ENCODE measurements at places on chromosomes 12 and 14.

- peak; percentile 84 for DNase-seq
These were observed 5.6 kb downstream of the TNFRSF1A start for GRCh38 chr12:6336079-6336888.

- no peak for DNase-seq
These were observed 2.3 kb downstream of the HMGA2 start for GRCh38 chr12:65826353-65827171.

DNA sequence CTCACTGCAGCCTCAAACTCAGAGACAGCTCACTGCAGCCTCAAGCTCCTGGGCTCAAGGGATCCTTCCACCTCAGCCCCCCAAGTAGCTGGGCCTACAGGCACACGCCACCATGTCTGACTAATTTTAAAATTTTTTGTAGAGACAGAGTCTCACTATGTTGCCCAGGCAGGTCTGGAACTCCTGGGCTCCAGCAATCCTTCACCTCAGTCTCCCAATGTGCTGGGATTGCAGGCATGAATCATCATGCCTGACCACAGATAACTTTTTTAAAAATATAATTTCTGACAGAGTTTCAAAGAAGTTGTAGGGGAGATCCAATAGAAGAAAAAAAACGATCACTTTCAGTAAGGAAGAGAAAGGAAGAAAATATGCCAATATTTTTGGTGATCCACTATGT, 189.7 kb upstream of the CDKN3 start:
- no peak for DNase-seq

GRCh38 chr14:59695198-59695597, 118.6 kb upstream of the CCDC175 start:
- no peak for DNase-seq

- DNase-seq: no peak
These were observed 115.1 kb upstream of the PTPRB start for GRCh38 chr12:70752327-70752726.
